HS-5 (cell line): ENCODE measurements at places on chromosomes 5 and 9.

DNA sequence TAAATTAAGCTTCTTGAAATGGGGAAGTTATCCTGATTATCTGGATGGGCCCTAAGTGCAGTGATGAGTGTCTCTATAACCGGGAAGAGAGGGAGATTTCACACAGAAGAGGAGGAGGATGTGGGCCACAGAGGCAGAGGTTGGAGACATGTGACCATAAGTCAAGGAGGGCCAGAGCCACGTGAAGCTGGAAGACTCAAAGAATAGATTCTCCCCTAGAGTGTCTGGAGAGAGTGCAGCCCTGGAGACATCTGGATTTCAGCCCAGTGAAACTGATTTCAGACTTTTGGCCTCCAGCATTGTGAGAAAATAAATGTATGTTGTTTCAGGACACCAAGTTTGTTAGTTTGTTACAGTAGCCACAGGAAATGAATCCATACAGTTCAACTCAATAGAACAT is 442.9 kb downstream of the NTRK2 start:
- DNase-seq = no peak

GRCh38 chr5:154788212-154788611 is 33.0 kb downstream of the LARP1 start:
- no peak for DNase-seq

- no peak for DNase-seq
Measured at GRCh38 chr5:164076556-164076955, 571.1 kb downstream of the MAT2B start.

DNA sequence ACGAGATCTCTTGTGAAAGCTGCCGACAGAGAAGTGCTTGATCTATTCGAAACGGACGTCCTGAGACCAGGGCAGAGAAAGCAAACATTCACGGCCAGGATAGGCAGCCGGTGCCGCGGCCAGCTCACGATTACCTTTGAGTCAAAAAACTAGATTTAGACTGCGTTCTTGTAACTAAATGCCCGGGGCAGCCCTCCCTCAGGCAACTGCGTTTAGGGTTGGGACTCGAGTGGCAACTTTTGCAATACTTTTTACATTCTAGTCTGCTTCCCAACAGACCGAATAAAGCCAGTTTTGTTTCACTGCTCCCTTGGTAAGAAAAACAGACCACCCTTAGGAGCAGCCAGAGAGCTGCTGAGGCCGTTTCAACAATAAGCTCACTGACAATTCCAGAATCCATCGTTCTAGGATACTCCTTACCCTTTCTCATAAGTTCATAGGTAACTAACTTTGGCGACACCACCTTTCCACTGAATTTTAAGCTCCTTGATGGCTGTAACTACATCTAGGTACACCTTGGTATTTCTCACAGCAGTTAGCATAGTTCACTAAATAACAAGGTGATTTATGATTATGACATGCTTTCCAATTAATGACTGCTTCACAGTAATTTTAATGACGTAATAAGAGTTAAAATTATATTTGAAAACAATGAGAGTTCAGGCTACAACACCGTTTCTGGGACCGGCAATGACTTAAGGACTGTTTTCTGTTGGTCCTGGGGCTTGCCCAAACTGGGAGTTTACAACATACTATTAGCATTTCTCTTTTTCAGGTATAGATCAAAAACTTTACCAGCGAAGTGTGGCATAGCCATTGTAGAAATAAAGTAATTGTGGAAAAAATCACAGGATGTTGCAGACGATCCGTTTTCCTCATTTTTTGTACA is 899 bp upstream of the RAPGEF6 start:
- no peak for DNase-seq

DNA sequence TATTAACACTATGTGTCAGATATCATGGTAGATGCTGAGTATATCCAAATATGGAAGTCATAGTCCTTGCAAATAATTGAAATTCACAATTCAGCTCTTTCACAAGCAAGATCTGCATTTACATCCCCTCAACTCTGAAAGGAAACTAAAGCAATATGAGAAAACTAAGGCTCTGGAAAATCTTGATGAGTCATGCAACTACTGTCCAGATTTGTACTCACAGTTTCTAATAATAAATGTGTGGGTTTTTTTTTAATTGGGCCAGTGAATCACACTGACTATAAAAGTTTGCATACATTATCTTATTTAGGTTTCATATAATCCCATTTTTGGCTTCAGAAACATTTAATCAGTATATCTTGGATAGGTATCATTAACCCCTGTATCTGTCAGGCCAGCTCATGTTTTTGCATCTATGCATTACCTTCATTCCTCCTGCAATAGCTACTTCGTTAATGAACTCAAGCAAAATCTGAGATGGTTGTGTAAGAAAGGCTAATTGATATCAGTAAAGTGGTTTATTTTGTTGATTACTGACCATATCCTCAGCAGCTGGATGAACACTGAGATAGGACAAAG is 58.7 kb upstream of the PRR16 start:
- DNase-seq = peak; percentile 64

DNA sequence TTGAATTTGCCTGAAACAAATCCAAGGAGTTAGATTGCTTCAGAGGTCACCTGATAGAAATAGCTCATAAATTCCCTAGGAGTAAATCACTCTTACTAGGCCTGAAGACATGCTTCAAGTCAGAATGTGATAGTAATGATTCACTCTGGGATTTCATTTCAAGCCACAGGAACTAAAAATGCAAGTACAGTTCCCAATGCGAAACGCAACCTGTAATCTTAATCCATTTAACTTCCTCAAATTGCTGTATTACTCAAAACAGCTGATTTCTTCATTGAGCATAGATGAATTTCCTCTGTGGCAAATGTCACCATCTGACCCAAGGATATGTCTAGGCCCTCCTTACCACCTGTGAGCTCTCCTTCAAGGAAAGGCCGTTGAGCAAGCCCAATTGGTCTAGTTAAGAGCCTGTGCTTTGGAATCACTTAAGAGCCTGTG is 32.1 kb upstream of the IL6ST start:
- peak; percentile 96 for DNase-seq

DNA sequence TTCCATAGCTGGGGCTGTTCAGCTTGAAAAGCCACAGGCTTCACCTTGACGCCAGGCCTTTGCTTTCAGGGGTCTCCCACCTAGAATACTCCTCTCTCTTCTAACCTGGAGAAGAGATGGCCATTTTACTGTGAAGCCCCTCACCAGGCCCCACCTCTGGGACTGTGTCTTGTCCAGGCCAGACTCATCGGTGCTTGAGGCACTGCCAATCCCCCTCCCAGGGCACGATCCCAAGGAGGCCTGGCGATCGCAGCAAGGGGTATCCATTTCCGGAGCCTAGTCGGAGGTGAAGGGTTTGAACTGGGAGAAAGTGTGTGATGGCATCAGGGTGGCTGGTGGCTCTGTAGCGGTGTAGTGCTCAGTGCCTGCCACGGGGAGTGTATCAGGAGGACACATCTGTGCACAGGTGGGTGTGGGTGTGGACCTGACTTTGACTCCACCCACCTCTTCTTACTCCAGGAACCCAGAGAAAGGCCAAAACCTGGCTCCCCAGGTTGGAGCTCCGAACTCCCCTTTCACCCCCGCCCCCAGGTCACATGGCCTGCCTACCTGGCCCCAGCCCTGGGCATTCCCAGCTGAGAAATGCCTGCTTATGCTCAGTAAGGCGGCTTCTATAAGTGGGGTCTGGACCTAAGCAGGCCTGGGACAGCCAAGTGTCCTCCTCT is 27.4 kb upstream of the ENHO start:
- no peak for DNase-seq

DNA sequence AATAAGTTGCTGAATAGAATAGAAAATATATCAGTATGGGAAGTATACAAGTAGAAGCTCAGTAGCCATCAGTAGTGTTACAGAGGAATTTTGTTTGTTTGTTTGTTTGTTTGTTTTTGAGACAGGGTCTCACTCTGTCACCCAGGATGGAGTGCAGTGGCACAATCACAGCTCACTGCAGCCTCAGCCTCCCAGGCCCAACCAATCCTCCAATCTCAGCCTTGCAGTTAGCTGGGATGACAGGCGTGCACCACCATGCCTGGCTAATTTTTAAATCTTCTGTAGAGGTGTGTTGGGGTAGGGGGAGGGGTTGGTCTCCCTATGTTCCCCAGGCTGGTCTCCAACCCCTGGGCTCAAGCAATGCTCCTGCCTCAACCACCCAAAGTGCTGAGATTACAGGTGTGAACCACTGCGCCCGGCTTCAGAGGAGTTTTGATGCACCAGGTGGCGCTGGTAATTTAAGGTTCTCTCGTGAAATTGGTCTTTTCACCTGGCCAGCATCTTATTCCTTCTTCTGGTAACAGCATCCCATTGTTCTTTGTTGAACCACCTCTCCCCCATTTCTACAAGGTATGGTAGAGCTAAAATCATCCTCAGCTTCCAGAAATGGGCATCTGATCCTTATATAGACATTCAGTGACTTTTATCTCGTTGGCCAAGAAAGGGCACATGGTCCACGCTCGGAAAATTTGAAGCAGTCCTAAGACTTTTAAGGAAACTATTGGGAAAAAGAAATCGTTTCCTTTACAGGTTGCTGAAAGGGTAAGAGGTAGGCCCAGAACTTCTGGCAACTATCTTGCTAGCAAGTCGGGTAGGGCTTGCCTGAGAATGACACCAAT is 157.1 kb downstream of the ARRDC3 start:
- DNase-seq = no peak

DNA sequence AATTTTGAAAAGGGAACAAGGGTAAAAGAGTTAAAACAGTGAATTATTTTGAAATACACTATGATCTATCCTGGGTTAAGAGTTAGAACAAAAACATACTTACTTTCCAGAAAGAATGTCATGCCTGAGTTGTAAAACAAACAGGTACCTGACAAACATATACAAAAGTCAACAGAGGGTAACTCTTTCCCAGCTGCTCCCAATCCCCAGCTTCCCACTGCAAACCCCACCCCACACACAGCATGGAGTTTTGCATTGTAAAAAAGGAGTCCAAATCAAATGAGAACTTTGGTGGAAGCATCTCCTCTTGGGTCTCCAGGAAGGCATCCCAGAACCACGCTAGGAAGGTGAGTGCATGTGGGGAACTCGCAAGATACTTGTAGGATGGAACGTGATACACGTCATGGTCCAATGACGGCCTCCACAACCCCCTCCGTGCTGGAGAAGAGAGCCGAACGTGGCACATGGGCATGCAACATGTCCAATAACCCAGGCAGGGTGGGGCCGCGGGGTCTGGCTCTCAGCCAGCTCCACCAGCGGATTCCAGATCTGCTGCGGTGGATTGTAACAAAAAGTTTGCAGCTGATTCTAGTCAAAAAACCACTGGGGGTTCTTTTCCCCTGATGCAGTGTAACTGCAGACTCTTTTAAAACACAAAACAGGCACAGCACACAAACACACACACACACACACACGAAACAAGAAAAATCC is 55.8 kb downstream of the EPB41L4B start:
- DNase-seq = no peak

- no peak for DNase-seq
Measured at GRCh38 chr5:143742951-143743350, 69.0 kb upstream of the HMHB1 start.

DNA sequence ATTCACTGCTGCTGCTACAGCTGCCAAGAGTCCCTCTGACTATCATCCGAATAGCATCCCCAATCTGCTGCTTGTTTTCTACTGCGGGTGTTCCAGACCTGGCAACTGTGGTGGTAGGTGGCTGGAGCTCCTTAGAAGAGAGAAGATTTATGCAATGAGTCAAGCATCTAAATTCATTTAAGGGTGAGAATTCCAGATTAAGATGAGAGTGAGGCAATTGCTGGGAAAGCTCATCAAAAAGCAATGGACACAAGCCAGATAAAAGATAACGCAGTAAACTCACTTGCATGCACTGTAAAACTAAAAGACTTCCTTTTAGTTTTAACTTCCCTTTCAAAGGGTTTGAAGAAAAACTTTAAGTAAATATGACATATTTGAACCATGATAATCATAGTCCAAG is 3.9 kb downstream of the PLK2 start:
- DNase-seq = no peak

DNA sequence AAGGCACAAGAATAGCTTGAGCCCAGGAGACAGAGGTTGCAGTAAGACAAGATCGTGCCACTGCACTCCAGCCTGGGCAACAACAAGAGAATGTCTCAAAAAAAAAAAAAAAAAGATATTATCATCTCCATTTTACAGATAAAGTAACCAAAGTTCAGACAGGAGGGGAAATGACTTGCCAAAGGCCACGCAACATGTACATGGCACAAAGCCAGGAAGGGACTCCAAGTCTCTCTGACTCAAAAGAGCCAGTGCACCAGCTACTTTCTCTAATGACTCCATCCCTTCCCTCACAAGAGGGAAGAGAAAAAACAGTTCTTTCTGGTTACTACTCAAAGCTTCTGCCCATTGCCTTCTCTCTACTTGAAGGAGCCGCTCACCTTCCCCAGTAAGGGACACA is 34.1 kb downstream of the SIL1 start:
- no peak for DNase-seq

GRCh38 chr9:23555851-23556250 is 270.2 kb downstream of the ELAVL2 start:
- DNase-seq = no peak

DNA sequence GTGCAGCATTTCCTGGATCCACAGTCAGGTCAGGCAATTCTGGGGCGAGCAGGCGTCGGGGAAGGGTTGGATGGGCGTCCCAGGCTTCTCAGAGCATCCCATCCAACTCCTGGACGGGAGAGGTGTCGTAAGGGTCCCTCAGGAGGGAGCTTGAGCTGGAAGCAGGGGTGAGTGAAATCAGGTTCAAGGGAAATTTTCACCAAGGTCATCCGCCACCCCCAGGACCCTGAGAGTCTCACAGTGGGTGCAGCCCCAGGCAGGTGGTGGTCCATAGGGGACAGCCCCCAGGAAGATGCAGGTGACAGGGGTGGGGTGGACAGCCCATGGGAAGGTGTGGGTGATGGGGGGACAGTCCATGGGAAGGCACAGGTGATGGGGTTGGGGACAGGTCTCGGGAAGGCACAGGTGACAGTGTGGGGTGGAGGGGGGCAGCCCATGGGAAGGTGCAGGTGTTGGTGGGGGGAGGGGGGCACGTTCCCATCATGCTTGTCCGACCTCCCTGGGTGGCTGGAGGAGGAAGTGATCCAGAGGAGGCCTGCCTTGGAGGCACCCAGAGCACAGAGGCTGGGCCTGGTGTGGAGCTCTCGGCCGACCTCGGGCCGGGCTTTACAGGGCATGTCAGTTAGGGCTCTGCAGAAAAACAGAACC is 48.9 kb downstream of the AHRR start:
- DNase-seq = no peak

GRCh38 chr5:95181644-95182043 is 103.2 kb downstream of the MCTP1 start:
- no peak for DNase-seq

GRCh38 chr5:52544738-52545137 is 243.0 kb upstream of the ITGA1 start:
- DNase-seq = no peak

- DNase-seq = no peak
Measured at GRCh38 chr5:112833971-112834370, 27.1 kb upstream of the SRP19 start.

- DNase-seq = no peak
Measured at GRCh38 chr9:87237336-87237735, 260.3 kb upstream of the DAPK1 start.

DNA sequence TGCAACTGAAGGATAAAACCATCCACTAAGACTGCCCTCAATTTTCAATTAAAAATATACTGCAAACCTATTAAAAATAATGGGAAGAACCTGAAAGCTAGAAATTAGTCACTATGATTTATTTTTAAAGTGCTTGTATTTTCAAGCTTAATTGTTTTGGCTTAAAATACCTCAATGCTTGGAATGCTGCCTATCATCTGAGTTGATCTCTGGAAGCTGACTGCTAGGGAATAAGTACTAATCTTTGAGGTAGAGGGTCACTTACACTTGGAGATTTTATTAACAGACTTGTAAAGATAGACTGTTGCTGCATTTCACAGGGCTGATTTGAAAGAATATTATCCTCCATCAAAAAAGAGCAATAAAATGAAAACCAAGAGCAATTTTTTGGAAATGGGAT is 6.2 kb downstream of the PCSK1 start:
- no peak for DNase-seq

GRCh38 chr5:143130613-143131305 is 272.7 kb downstream of the NR3C1 start:
- no peak for DNase-seq
